ENCODE measurements at places on chromosomes 6 and 20.

GRCh38 chr20:23180451-23180921 is 94.4 kb upstream of the CD93 start:
- no peak for DNase-seq

DNA sequence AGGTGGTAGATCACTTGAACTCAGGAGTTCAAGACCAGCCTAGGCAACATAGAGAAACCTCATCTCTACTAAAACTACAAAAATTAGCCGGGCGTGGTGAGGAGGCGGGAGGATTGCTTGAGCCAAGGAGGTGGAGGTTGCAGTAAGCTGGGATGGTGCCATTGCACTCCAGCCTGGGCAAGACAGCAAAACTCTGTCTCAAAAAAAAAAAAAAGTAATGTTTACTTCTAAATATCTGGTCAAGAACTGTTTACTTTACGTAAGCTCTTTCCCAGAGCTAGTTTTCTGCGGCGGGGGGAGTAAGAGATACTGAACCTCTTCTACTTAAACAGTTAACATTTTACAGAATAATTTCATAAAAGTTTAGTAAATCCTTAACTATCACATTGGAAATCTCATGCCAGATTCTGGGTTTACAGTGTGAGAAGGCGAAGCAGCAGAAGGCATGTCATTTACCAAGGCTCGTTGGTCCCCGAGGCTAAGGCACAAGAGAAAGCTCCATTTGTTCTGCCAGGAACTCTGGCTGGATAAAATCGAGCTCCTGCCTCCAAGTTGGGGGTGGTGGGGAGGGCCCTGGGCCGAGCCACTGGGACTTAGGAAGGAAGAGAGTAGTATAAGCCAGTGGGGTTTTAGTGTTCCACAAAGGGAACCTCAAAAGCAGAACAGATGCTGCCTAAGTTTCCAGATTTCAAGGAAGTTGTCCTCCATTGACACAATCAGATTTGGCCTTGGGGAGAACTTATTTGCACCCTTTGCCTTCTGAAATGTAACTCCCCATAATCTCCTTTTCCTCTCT is 41.7 kb downstream of the ARFGEF2 start:
- no peak for DNase-seq

DNA sequence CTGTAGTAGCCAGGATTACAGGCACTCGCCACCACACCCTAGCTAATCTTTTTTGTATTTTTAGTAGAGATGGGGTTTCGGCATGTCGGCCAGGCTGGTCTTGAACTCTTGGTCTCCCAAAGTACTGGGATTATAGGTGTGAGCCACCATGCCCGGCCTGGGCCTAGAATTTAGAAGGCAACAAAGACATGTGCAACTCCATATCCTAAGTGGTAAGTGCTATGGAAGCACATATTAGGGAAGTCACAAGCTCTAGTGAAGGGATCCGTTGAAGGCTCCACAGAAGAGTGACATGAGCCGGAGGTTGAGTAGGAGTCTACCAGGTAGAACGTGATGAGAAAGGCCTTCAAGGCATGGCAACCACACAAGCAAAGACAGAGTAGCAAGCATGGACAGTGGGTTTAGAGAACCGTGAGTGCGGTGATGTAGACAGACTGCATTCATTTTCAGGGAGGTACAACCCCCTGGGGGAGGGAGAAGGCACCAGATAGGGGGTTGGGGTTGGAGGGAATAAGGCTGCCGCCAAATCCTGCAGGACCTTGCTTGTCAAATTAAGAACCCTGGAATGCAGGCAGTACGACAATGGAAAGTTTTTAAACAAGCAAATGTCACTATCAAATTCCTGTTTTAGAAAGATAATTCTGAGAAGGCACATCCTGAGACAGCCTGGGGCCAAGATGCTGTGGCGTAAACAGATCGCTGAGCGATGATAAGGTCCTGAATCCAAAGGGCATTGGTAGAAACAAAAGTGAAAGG is 50.2 kb downstream of the ARHGAP18 start:
- DNase-seq = no peak

DNA sequence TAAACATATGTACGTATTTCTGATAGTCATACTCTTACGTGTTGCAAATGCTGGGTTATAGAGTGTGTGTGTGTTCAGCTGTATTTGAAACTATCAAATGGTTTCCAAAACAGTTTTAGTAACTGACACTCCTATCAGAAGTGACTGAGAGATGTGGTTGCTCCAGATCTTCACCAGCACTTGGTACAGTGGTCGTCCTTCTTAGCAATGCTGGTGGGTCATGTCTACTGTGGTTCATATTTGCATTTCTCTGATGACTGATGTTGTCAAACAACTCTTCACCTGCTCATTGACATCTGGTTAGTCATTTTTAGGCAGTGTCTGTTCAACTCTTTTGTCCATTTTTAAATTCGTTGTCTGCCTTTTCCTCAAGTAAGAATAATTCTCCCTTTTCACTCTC is 259.3 kb downstream of the KIF16B start:
- no peak for DNase-seq

DNA sequence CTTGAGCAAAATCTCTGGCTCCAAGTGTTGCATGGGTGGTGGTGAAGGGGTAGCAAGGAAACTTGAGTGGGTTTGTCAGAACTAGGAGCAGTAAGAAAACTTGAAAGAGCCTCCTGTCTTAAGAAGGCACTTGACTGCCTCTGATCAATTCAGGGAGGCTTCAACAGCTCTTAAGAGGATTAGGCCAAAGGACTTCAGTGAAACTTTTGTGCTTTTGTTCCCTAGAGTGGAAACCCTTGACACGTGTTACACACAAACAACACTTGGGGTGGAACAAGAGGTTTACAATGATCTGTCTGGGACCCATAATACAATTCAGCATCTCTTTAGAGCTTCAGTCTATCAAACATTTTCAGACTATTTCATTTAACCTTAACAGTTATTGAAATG is 80.1 kb upstream of the ARMC2 start:
- no peak for DNase-seq

GRCh38 chr20:50194831-50195523 is 4.3 kb downstream of the CEBPB start:
- DNase-seq = no peak

GRCh38 chr6:131787079-131787478 is 20.7 kb upstream of the ENPP1 start:
- DNase-seq = no peak

DNA sequence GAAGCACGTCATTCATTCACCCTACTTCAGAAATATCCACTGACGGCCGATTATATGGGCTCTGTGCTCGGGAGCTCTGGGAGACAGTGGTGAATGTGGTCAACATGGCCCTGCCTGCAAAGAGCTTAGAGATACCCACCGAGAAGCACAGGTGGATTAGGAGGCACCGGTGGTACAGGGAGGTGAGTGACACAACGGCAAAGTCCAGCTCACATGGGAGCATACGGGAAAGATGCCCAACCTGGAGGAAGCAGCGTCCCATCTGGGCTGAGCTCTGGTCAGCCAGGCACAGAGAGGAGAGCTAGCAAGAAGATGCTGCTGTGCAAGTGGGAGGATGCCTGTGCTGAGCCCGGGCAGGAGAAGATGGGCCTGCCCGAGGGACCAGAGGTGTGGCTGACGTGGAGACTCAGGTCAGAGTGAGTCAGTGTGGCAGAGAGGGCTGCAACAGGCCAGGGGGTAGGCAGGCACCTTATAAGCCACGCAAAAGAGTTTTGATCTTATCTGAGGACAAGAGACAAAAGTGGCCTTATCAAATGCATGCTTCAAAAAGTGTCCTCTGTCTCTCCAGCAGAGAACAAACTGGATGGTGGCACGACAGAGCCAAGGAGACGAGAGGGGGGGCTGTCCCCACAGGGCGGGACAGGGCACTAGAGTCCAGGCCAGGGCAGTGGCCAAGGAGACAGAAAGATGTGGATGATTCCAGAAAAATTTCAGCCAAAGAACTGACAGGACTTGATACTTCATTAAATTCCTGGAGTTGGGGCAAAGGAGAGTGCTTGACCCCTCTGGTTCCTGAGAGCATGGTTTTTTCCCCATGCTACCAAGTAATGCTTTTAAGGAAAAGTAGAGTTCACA is 214.6 kb upstream of the SNX9 start:
- no peak for DNase-seq

GRCh38 chr20:10603971-10604864 is 69.6 kb downstream of the JAG1 start:
- DNase-seq = no peak

DNA sequence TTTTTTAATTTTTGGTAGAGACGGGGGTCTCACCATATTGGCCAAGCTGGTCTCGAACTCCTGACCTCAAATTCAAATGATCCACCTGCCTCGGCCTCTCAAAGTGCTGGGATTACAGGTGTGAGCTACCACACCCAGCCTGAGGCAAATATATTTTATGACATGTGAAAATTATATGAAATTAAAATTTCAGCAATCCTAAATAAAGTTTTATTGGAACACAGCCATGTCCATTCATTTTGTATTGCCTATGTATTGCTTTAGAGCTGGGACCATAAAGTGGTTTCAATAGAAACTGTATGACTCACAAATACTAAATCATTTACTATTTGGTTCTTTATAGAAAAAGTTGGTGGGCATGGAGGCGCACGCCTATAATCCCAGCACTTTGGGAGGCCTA is 32.0 kb upstream of the GCM1 start:
- DNase-seq = no peak

DNA sequence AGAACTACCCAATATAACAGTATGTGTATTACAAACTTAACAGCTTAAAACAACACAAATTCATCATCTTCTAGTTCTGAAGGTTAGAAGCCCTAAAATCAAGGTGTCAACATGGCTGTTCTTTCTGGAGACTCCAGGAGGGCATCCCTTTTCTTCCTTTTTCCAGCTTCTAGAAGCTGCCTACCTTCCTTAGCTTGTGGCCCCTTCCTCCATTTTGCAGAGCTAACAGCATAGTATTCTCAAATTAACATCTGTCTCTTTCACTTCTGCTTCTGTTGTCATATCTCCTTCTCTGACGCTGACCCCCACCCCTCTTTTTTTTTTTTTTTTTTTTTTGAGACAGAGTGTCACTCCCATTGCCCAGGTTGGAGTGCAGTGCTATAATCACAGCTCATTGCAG is 52.8 kb upstream of the AKIRIN2 start:
- peak; percentile 53 for DNase-seq

DNA sequence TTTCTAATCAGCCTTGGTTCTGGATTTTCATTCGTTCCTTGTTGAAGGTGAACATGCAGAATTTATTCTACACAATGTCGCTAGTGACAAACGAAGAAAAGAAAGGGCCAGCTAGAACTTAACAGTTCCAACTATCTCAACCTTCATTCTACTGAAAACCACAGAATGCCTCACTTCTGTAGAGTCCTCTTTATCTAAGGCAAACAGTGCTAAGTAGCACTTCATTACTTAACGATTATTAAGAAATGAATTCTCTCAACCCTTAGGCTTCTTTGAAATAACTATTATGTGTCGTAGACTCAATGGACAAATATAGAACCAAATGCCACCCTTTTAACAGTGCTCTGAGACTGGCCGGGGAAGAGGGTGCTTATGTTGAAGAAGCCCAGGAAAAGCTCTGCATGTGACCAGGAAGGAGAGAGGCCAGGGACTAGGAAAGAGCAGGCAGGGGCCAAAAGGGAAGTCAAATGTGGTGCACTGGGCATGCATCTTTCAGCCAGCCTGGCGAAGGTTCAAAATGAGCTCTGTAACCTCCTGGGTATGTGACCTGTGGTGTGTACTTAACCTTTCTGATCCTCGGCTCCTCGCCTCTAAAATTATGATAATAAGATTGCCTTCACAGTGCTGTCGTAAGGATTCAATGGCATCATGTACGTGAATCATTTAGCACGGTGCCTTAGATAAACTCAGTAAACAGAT is 55.4 kb upstream of the BMP2 start:
- DNase-seq = no peak

GRCh38 chr6:43733471-43734293 is 36.3 kb upstream of the VEGFA start:
- DNase-seq = no peak

- DNase-seq = no peak
These were observed 24.1 kb upstream of the HINT3 start for GRCh38 chr6:125932451-125932795.

DNA sequence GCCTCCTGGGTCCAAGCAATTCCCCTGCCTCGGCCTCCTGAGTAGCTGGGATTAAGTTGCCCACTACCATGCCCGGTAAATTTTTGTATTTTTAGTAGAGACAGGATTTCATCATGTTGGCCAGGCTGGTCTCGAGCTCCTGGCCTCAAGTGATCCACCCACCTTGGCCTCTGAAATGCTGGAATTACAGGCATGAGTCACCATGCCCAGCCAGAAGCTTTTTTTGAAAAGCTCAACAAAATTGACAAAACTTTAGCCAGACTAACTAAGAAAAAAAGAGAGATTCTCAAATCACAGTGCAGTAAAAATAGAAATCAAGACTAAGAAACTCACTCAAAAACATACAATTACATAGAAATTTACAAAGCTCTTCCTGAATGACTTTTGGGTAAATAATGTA is 420.6 kb downstream of the COL12A1 start:
- no peak for DNase-seq

DNA sequence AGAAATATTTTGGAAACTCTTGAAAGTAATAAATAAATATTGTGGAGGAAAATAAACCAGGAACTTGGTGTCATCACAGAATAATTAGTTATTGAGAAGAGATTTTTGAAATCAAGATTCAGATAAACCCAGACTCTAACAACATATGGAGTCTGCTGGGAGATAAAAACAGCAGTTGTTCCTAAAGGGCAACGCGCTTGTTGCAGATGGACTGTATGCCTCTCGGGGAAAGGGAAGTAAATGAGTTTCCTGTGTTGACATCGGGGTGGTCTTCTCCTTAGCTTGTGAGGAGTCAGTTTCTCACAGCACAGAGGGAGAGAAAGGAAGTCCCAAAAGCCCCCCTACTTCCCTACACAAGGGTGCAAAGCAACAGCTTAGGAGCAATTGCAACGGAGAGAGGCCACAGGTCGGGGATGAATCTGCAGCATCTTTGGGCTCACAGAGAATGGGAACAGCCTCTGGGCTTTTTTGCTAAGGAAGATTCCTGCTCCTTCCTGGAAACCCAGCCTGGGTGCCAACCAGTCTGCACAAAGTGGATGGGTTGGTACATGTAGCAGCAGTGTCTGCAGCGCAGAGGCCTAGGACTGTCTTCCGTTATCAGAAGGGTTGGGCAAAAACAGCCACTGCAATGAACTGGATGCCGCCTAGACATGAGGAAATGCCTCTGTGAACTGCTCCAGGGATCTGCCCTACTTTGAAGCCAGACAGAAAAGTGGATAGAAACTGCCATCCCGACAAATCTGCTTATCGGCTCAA is 603.0 kb upstream of the NRSN1 start:
- DNase-seq = no peak

GRCh38 chr6:167996424-167997199 is 859 bp upstream of the KIF25 start:
- DNase-seq = peak; percentile 11
